ENCODE measurements at places on chromosomes 6 and 20. TPM values are rescaled to one million over a fixed set of nuclear protein-coding genes. Genes with fewer than 3 reads are reported as not detected.

Gene ME1
- total RNA-seq: 40.5 TPM

Gene UBD
- not detected for total RNA-seq

Gene WFDC10B
- total RNA-seq: not detected

Gene SIGLEC1
- total RNA-seq: 0.17 TPM

Gene GTSF1L
- total RNA-seq: not detected

Gene ADIG
- total RNA-seq: not detected

Gene CDC5L
- 24.6 TPM for total RNA-seq

Gene PTCRA
- not detected for total RNA-seq

Gene TOX2
- total RNA-seq: 39.6 TPM

- no peak overlapping the region for H3K27ac ChIP-seq
- no peak overlapping the region for H3K4me3 ChIP-seq
- no peak for DNase-seq
- H3K27me3 ChIP-seq: no peaks in the 10 kb centered on the region
These were observed 74.6 kb downstream of the GRM4 start for GRCh38 chr6:34071136-34071883.

- no peaks in the 10 kb centered on the region for H3K27me3 ChIP-seq
- DNase-seq: no peak
- H3K4me3 ChIP-seq: no peak overlapping the region
- no peaks in the 10 kb centered on the region for H3K4me1 ChIP-seq
- H3K36me3 ChIP-seq: no peaks in the 10 kb centered on the region
These were observed 190.2 kb downstream of the DTNBP1 start for GRCh38 chr6:15472621-15473020.

GRCh38 chr6:168927026-168927425 is 326.6 kb downstream of the THBS2 start:
- no peaks in the 10 kb centered on the region for H3K27me3 ChIP-seq
- no peaks in the 10 kb centered on the region for H3K4me1 ChIP-seq
- no peak overlapping the region for H3K4me3 ChIP-seq
- no peaks in the 10 kb centered on the region for H3K36me3 ChIP-seq
- no peak overlapping the region for H3K27ac ChIP-seq
- DNase-seq: no peak

GRCh38 chr20:32470025-32470861 is 112.1 kb downstream of the ASXL1 start:
- H3K4me3 ChIP-seq: no peak overlapping the region
- DNase-seq: peak; percentile 16
- H3K27me3 ChIP-seq: no peaks in the 10 kb centered on the region
- H3K36me3 ChIP-seq: no peaks in the 10 kb centered on the region
- no peak overlapping the region for H3K27ac ChIP-seq

GRCh38 chr20:667351-668034 is 8.1 kb downstream of the SCRT2 start:
- no peak for DNase-seq
- no peaks in the 10 kb centered on the region for H3K27me3 ChIP-seq
- no peak overlapping the region for H3K4me3 ChIP-seq
- no peaks in the 10 kb centered on the region for H3K36me3 ChIP-seq

DNA sequence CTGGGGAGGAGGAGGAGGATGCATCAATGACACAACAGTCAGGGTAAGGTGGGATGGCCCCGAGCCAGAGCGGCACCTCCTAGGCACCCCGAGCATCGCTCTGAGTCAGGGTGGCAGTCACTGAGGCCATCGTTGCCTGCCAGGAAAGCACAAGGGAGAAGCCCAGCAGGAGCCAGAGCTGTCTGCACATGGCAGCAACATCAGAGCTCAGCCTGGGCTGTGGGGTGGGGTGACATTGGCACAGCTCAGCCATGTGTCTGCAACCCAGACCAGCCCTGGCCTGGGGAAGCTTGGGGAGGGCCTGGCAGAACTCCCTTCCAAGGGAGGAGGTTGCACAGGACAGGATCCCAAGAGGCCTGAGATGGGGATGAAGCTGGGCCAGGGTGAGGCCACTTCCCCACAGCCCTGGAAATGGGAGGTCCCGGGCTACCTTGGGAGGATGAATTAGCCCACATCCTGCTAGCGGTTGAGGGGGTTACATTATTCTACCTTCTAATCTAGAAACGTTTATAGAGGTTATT is 255.6 kb downstream of the MAFB start:
- DNase-seq: no peak
- H3K27me3 ChIP-seq: 0 out of 2 replicates have a peak, but pooled peaks cover 5% of the 10 kb centered on the region
- H3K4me3 ChIP-seq: no peak overlapping the region
- H3K36me3 ChIP-seq: no peaks in the 10 kb centered on the region
- no peak overlapping the region for H3K27ac ChIP-seq

GRCh38 chr6:36873612-36874442 is 776 bp downstream of the PPIL1 start:
- peaks cover 8% of the 10 kb centered on the region for H3K4me1 ChIP-seq
- H3K27me3 ChIP-seq: no peaks in the 10 kb centered on the region
- DNase-seq: no peak
- peaks cover 9% of the 10 kb centered on the region for H3K36me3 ChIP-seq
- peak overlapping the region; percentile 84 for H3K4me3 ChIP-seq

- H3K27me3 ChIP-seq: peaks cover 8% of the 10 kb centered on the region
- no peak overlapping the region for H3K27ac ChIP-seq
- no peaks in the 10 kb centered on the region for H3K4me1 ChIP-seq
- no peaks in the 10 kb centered on the region for H3K36me3 ChIP-seq
- no peak for DNase-seq
These were observed 112.5 kb downstream of the EDN3 start for GRCh38 chr20:59412875-59413284.

- no peak overlapping the region for H3K27ac ChIP-seq
- peak; percentile 48 for DNase-seq
- H3K27me3 ChIP-seq: no peaks in the 10 kb centered on the region
- no peaks in the 10 kb centered on the region for H3K36me3 ChIP-seq
- no peaks in the 10 kb centered on the region for H3K4me1 ChIP-seq
- no peak overlapping the region for H3K4me3 ChIP-seq
These were observed 272.8 kb upstream of the SLC35B3 start for GRCh38 chr6:8707956-8708772.

GRCh38 chr6:108168501-108169463 is 3.0 kb downstream of the NR2E1 start:
- no peaks in the 10 kb centered on the region for H3K4me1 ChIP-seq
- no peak overlapping the region for H3K4me3 ChIP-seq
- H3K27ac ChIP-seq: no peak overlapping the region
- no peaks in the 10 kb centered on the region for H3K36me3 ChIP-seq
- no peak for DNase-seq

GRCh38 chr6:89999154-89999553 is 104.9 kb downstream of the GJA10 start:
- no peaks in the 10 kb centered on the region for H3K27me3 ChIP-seq
- peaks cover 15% of the 10 kb centered on the region for H3K4me1 ChIP-seq
- no peak overlapping the region for H3K4me3 ChIP-seq
- peak; percentile 54 for DNase-seq

DNA sequence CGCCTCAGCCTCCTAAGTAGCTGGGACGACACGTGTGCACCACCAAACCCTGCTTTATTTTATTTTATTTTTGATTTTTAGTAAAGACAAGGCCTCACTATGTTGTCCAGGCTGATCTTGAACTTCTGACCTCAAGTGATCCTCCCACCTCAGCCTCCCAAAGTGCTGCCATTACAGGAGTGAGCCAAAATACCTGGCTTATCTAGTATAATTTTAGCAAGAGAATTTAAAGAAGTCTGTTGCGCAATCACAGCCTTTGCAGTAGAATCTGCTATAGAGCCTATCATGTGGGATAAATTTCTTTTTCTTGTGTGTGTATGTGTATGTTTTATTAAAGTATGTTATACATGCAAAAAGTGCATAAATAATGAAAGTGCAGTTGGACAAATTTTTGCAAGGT is 92.1 kb upstream of the ANKEF1 start:
- no peak overlapping the region for H3K4me3 ChIP-seq
- no peak overlapping the region for H3K27ac ChIP-seq
- no peak for DNase-seq
- no peaks in the 10 kb centered on the region for H3K27me3 ChIP-seq

- DNase-seq: no peak
- H3K36me3 ChIP-seq: peaks cover 16% of the 10 kb centered on the region
- no peak overlapping the region for H3K4me3 ChIP-seq
- H3K27ac ChIP-seq: no peak overlapping the region
These were observed 64.1 kb upstream of the BEND6 start for GRCh38 chr6:56890683-56891429.

DNA sequence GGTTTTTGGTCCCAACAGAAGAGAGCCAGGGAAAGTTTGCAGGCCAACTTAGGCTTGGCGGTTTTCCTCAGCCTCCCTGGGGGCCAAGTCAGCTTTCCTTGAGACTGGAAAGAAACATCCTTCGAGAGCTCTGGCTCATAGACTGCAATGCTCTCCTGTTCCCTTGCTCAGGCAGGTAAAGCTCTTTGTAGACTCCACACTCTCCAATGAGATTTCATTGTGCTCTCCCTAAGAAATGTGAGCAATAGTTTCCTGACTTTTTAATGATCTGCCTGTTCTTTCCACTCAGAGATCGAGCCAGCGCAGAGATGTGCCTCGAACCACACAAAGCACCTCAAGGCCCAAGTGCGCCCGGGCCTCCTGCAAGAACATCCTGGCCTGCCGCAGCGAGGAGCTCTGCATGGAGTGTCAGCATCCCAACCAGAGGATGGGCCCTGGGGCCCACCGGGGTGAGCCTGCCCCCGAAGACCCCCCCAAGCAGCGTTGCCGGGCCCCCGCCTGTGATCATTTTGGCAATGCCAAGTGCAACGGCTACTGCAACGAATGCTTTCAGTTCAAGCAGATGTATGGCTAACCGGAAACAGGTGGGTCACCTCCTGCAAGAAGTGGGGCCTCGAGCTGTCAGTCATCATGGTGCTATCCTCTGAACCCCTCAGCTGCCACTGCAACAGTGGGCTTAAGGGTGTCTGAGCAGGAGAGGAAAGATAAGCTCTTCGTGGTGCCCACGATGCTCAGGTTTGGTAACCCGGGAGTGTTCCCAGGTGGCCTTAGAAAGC is 13.9 kb downstream of the TNFAIP3 start:
- no peak for DNase-seq
- peaks cover 7% of the 10 kb centered on the region for H3K36me3 ChIP-seq
- no peaks in the 10 kb centered on the region for H3K27me3 ChIP-seq
- H3K4me3 ChIP-seq: no peak overlapping the region
- H3K27ac ChIP-seq: no peak overlapping the region

DNA sequence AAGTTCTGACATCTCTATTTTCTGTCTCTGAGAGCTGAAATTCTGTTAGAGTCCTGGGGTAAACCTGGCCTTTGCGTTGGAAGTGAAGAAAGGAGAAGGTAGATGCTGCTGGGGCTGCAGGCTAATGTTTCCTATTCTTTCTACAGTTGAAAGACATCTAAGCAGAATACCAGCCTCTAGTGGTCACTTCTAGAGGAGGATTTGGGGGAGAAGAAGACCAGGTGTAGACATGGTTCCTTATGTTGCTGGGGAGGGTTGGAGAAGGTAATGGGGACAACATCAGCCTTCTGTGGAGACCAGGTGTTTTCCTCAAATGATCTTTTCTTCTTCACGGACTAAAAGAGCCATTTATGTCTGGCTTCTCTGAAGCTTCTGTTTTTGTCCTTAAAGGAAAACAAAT is 62.6 kb downstream of the BTBD3 start:
- no peak for DNase-seq
- no peak overlapping the region for H3K27ac ChIP-seq
- no peaks in the 10 kb centered on the region for H3K36me3 ChIP-seq

DNA sequence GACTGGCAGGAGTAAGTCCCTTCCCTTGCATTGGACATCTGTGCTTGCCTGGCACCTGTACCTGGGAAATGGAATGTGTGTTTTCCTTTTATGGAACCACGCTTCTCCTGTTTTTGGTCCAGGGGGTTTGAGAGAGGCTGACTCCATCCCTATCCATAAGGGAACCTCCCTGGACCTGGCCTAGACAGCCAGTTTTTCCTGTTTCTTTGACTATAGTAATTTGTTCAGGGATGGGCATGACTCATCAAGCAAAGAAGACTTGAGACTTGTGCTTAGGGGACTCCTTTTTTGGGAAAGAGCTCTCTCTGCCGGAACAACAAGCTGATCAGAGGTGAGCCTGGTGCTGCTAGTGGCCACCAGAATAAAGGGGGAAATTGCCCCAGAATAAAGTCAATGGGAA is 393.8 kb downstream of the CDH26 start:
- no peaks in the 10 kb centered on the region for H3K36me3 ChIP-seq
- H3K27ac ChIP-seq: no peak overlapping the region
- no peaks in the 10 kb centered on the region for H3K27me3 ChIP-seq
- H3K4me3 ChIP-seq: no peak overlapping the region

- H3K27ac ChIP-seq: no peak overlapping the region
- H3K27me3 ChIP-seq: no peaks in the 10 kb centered on the region
- no peak for DNase-seq
- H3K4me1 ChIP-seq: peaks cover 4% of the 10 kb centered on the region
- H3K36me3 ChIP-seq: no peaks in the 10 kb centered on the region
These were observed 15.3 kb upstream of the ZC3H12D start for GRCh38 chr6:149500096-149500495.

DNA sequence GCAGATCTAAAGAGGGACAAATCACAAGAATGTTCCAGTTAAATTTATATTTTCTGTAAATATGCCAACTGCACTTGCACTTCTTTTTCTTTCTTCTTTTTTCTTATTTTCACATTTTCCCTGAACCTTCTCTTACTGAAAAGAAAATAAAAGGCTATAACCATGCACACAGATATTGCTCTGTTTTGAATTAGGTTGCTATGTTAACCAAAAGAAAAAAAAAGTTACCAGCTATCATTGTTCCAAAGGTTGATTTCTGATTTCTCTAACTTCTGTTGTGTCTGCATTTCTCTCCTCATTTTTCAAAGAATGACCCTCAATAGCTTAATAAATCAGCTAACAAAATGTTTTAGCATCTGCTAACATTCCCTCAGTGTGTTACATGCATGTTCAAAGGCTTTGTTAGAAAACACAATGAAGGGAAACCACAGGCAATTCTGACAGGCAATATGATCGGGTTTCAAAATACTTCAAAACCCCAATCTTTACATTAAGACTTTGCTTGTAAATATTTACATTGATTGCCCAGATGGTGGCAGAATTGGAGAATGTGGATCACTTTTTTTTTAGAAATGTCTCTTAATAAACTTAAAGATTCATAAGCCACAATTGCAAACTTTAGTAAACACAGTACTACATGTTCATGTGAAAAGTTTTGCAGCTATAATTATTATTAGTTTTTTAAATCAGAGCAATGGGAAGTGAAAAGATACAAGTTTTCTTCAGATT is 928.3 kb upstream of the FLRT3 start:
- no peaks in the 10 kb centered on the region for H3K36me3 ChIP-seq
- H3K27ac ChIP-seq: no peak overlapping the region
- no peak for DNase-seq
- no peak overlapping the region for H3K4me3 ChIP-seq
- H3K4me1 ChIP-seq: no peaks in the 10 kb centered on the region
- H3K27me3 ChIP-seq: no peaks in the 10 kb centered on the region

DNA sequence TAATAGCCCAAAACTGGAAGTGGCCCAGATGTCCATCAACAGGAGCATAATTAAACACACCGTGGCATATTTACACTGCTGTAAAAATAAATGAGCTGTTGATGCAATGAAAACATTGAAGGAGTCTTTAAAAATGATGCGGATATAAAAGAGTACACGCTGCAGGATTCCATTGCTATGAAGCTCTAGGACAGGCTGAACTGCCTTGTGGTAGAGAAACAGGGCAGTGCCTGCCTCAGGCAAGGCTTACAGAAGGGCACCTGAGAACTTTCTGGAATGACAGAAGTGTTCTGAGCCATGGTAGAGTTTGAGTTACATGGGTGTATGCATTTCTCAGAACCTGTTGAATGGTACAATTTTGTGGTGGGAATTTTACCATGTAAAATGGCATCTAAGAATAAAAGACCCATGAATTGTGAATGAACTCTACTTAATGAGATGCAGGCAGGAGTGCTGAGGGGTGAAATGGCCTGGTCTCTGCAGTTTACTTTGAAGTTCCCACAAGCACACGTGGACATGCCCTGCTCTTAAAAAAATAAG is 45.3 kb upstream of the RIN2 start:
- no peaks in the 10 kb centered on the region for H3K36me3 ChIP-seq
- no peak overlapping the region for H3K27ac ChIP-seq

Measured in HCT116 (cell line).